ENCODE measurements at places on chromosomes 7 and 10. TPM values are rescaled to one million over a fixed set of nuclear protein-coding genes. Genes with fewer than 3 reads are reported as not detected.

GRCh38 chr7:10863476-10863875, 110.2 kb upstream of the PHF14 start:
- no peaks in the 10 kb centered on the region for H3K27me3 ChIP-seq
- no peaks in the 10 kb centered on the region for H3K4me1 ChIP-seq
- DNase-seq: no peak
- H3K27ac ChIP-seq: no peak overlapping the region
- H3K4me3 ChIP-seq: no peak overlapping the region
- no peaks in the 10 kb centered on the region for H3K36me3 ChIP-seq

DNA sequence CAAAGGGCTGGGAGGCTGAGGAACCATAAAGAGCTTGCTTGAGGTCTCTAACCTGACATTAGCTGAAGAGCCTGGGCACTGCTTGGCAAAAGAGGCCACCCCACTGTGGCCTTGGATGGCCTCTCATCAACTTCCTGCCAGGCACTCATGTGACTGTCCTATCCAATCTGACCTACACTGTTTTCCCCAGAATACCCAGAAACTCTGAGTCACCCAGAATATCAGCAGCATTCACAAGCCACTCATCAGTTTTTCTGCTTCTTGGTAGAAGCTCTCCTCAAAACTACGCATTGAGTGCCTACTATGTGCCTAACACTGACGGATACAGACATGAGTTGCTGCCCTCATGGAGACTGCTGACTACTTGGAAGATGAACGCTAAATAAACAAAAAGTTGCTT, 4.1 kb upstream of the NT5C2 start:
- H3K4me1 ChIP-seq: peaks cover 36% of the 10 kb centered on the region
- DNase-seq: peak; percentile 79
- H3K4me3 ChIP-seq: no peak overlapping the region
- H3K27ac ChIP-seq: peak overlapping the region; percentile 73
- peaks cover 6% of the 10 kb centered on the region for H3K36me3 ChIP-seq

- H3K4me3 ChIP-seq: no peak overlapping the region
- peaks cover 7% of the 10 kb centered on the region for H3K4me1 ChIP-seq
- H3K27me3 ChIP-seq: no peaks in the 10 kb centered on the region
- H3K36me3 ChIP-seq: peaks cover 17% of the 10 kb centered on the region
- no peak overlapping the region for H3K27ac ChIP-seq
These were observed 44.5 kb downstream of the LANCL2 start for GRCh38 chr7:55409482-55410225.

The KEL gene
- total RNA-seq: not detected

DNA sequence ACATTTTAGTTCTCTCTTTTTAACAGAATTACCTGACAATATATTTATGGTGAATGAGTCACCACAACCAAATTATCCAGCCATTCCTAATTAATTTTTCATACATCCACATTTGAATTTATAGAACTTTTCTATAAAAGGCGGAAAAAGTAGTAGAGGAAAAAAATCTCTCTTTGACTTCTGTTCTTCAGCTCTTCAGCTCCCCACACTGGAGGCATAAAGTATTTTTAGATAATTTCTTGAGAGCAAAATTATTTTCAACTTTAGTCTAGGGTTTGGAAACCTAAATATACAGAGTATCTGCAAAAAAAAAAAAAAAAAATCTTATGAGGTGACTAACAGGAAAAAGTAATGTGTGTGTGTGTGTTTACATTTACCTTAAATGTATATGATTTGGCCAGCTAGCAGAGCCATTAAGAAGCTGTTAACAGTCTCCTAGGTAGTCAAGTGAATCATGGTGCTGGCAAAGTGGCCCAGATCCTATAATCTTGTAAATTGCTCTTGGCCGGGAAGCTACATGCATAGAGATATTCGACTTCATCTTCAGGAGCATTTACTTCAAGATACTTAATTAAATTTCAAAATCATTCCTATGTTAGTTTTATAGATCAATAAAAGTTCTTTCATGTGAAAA, 383.1 kb upstream of the STEAP1 start:
- H3K4me1 ChIP-seq: no peaks in the 10 kb centered on the region
- no peak for DNase-seq

The TBATA gene
- not detected for total RNA-seq

The MACC1 gene
- not detected for total RNA-seq

- no peak overlapping the region for H3K4me3 ChIP-seq
- DNase-seq: no peak
- no peaks in the 10 kb centered on the region for H3K36me3 ChIP-seq
These were observed 96.9 kb upstream of the IL6 start for GRCh38 chr7:22630069-22630468.

- H3K36me3 ChIP-seq: peaks cover 7% of the 10 kb centered on the region
- H3K27me3 ChIP-seq: no peaks in the 10 kb centered on the region
- no peak for DNase-seq
- no peak overlapping the region for H3K27ac ChIP-seq
- no peaks in the 10 kb centered on the region for H3K4me1 ChIP-seq
These were observed 153.3 kb upstream of the TCERG1L start for GRCh38 chr10:131464789-131465188.

The TACC2 gene
- total RNA-seq: 19.5 TPM

The POLR2J3 gene
- 22.7 TPM for total RNA-seq
